ENCODE measurements at places on chromosomes 7 and 10. TPM values are rescaled to one million over a fixed set of nuclear protein-coding genes. Genes with fewer than 3 reads are reported as not detected.

DNA sequence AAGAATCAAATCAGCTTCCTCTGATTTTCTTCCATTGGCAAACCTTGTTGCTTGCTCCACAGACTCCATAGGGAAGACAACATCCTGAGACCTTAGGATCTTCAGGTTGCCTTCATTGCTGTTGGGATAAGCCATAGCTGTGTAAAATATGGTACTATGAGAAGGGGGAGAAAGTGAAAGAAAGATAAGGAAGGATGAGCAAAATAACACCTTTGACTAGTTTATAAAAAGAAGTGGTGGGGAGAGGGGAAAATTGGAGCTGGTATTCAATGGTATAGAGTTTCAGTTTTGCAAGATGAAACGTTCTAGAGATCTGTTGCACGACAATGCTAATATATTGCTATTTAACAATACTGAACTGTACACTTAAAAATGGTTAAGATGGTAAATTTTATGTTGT is 180.4 kb upstream of the PHYHIPL start:
- no peaks in the 10 kb centered on the region for H3K36me3 ChIP-seq
- no peak for DNase-seq
- no peaks in the 10 kb centered on the region for H3K4me1 ChIP-seq
- H3K4me3 ChIP-seq: no peak overlapping the region

GRCh38 chr10:17239345-17240085 is 11.5 kb downstream of the VIM start:
- no peak overlapping the region for H3K27ac ChIP-seq
- H3K4me3 ChIP-seq: no peak overlapping the region
- peaks cover 38% of the 10 kb centered on the region for H3K36me3 ChIP-seq
- no peak for DNase-seq
- no peaks in the 10 kb centered on the region for H3K4me1 ChIP-seq

GHRHR gene
- total RNA-seq: not detected

LRGUK gene
- 0.87 TPM for total RNA-seq

- peaks cover 16% of the 10 kb centered on the region for H3K4me1 ChIP-seq
- H3K27ac ChIP-seq: no peak overlapping the region
- H3K4me3 ChIP-seq: no peak overlapping the region
- DNase-seq: no peak
- peaks cover 20% of the 10 kb centered on the region for H3K27me3 ChIP-seq
Observed at GRCh38 chr7:128161466-128162125, 79.5 kb upstream of the LEP start.

- no peaks in the 10 kb centered on the region for H3K36me3 ChIP-seq
- no peak overlapping the region for H3K27ac ChIP-seq
- H3K4me1 ChIP-seq: peaks cover 10% of the 10 kb centered on the region
Observed at GRCh38 chr10:96345222-96345621, 13.6 kb downstream of the OPALIN start.

FKBP9 gene
- total RNA-seq: 0.52 TPM

- no peak overlapping the region for H3K27ac ChIP-seq
- H3K4me3 ChIP-seq: no peak overlapping the region
- H3K4me1 ChIP-seq: no peaks in the 10 kb centered on the region
- H3K36me3 ChIP-seq: no peaks in the 10 kb centered on the region
Observed at GRCh38 chr10:114374053-114374791, 30.1 kb downstream of the AFAP1L2 start.

GRCh38 chr7:75795831-75796285 is 17.7 kb downstream of the CCL24 start:
- no peak for DNase-seq
- H3K36me3 ChIP-seq: no peaks in the 10 kb centered on the region
- H3K27ac ChIP-seq: no peak overlapping the region
- no peak overlapping the region for H3K4me3 ChIP-seq
- H3K27me3 ChIP-seq: peaks cover 11% of the 10 kb centered on the region
- no peaks in the 10 kb centered on the region for H3K4me1 ChIP-seq

DNA sequence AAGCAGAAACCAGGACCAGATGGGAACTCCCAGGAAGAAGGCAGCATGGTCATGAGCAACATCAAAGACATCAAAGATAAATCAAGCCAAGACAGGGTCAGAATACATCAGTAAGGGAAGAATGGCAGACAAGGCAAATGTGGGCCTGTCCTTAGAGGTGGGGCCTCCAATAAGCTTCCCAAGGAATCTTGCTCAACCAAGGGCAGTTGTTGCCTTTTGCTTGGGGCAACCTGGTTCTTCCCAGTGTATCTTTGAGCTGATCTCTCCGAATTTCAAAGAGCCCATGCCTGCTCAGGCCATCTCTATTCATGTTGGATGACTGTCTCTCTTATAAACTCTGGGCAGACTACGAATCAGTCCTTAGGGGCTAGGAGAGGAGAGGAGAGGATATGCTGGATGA is 68.4 kb upstream of the HABP2 start:
- no peaks in the 10 kb centered on the region for H3K36me3 ChIP-seq
- H3K4me1 ChIP-seq: no peaks in the 10 kb centered on the region
- no peak for DNase-seq
- no peaks in the 10 kb centered on the region for H3K27me3 ChIP-seq

DNA sequence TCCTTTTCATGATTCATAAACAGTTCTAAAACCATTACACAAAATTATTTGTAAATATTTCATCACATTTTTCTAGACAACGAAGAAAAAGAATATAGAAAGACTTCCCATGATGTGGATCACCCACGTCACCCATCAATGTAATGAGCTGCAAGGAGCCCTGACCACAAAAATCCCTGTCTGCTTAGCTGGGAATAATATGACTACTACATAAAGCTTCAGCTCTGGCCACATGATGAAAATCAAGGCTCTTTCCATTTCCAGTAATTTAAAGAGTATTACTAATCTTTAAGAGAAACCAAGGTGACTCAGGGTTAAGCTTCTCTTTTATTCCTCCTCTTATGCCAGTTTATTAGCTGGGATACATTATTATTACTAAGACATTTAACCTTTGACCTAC is 180.8 kb upstream of the CACNA2D1 start:
- no peak overlapping the region for H3K27ac ChIP-seq
- no peaks in the 10 kb centered on the region for H3K36me3 ChIP-seq
- no peak overlapping the region for H3K4me3 ChIP-seq
- H3K27me3 ChIP-seq: no peaks in the 10 kb centered on the region

TSPAN33 gene
- total RNA-seq: 117 TPM

- no peaks in the 10 kb centered on the region for H3K36me3 ChIP-seq
- H3K27ac ChIP-seq: peak overlapping the region; percentile 64
- no peaks in the 10 kb centered on the region for H3K27me3 ChIP-seq
- peaks cover 14% of the 10 kb centered on the region for H3K4me1 ChIP-seq
- no peak for DNase-seq
- H3K4me3 ChIP-seq: no peak overlapping the region
Observed at GRCh38 chr10:89001024-89001728, 10.6 kb downstream of the FAS start.

CPA5 gene
- total RNA-seq: not detected

DNA sequence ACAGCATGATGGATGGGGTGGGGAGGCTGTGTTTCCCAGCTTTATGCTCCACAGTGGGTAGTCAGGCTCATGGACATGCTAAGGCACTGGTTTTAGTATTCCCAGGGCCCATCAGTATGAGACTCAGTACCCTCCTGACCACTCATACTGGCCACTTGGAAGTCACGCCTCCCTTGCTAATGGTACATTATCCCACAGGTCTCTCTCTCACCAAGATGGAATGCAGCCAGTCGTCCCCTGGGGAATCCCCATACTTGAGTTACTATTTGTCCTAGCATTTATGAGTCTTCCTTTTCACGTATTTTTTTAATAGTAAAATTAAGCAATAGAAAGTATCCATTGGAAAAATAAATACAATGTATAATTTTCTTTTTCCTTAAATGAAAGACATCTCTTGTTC is 80.6 kb upstream of the TBX20 start:
- H3K36me3 ChIP-seq: no peaks in the 10 kb centered on the region
- no peak overlapping the region for H3K27ac ChIP-seq
- no peak for DNase-seq
- no peak overlapping the region for H3K4me3 ChIP-seq

TMEM236 gene
- 0.27 TPM for total RNA-seq

- DNase-seq: peak; percentile 53
- H3K27ac ChIP-seq: peak overlapping the region; percentile 89
- no peaks in the 10 kb centered on the region for H3K27me3 ChIP-seq
- peaks cover 17% of the 10 kb centered on the region for H3K4me1 ChIP-seq
- H3K4me3 ChIP-seq: peak overlapping the region; percentile 82
Observed at GRCh38 chr7:152759949-152760853, 649 bp downstream of the ACTR3B start.

GRCh38 chr10:86652361-86653202 is 1.8 kb upstream of the OPN4 start:
- no peak overlapping the region for H3K4me3 ChIP-seq
- no peak for DNase-seq
- no peak overlapping the region for H3K27ac ChIP-seq

DNA sequence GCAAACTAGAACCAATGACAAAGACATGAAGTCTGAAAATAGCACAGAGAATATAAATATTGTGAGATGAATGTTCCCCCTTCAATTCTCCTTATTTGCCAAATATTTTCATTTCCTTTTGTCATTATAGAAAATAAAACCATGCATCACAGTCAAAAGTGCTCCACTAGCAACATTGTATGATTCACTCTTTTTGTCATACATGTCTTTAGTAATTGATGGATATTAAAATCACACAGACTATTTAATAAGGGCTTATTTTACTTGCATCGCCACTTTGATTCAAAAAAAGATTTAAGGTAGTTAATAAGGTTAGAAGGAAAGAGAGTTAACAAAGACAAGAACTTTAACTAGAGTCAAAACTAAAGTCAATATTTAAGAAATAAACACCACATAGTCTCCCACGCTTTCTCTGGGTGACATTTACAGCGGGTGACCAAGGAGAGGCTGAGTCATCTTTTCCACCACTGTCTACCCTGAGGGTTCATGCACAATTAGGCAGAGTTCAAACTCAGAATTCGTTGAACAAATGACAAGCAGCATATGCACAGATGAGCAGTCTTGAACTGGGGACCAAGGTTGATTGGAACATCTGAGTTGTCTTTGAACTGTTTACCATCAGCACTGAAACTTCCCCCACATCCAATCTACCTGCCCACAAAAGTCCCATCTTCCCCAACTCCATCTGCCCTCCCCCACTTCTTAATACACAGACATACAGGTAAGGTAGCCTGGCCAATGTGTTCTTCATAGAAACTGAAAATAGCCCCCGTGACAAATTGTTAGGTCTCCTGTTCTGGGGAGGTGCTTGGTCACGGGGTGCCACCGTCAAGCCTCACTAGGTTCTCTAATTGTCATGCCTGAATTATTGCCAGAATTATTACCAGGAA is 42.5 kb downstream of the C7orf25 start:
- no peaks in the 10 kb centered on the region for H3K36me3 ChIP-seq
- H3K4me3 ChIP-seq: no peak overlapping the region
- no peaks in the 10 kb centered on the region for H3K4me1 ChIP-seq
- DNase-seq: no peak
- H3K27ac ChIP-seq: no peak overlapping the region
- no peaks in the 10 kb centered on the region for H3K27me3 ChIP-seq

GRCh38 chr10:98458809-98459784 is 12.4 kb upstream of the HPS1 start:
- no peaks in the 10 kb centered on the region for H3K36me3 ChIP-seq
- peaks cover 7% of the 10 kb centered on the region for H3K27me3 ChIP-seq
- DNase-seq: no peak
- H3K27ac ChIP-seq: no peak overlapping the region

- no peaks in the 10 kb centered on the region for H3K27me3 ChIP-seq
- H3K27ac ChIP-seq: no peak overlapping the region
- no peak overlapping the region for H3K4me3 ChIP-seq
Observed at GRCh38 chr10:95459446-95460045, 101.6 kb downstream of the SORBS1 start.

LIPF gene
- not detected for total RNA-seq

- H3K4me1 ChIP-seq: no peaks in the 10 kb centered on the region
- H3K4me3 ChIP-seq: no peak overlapping the region
- H3K27me3 ChIP-seq: no peaks in the 10 kb centered on the region
- no peaks in the 10 kb centered on the region for H3K36me3 ChIP-seq
- no peak overlapping the region for H3K27ac ChIP-seq
Observed at GRCh38 chr10:37754538-37755323, 102.7 kb downstream of the ZNF248 start.

RTKN2 gene
- total RNA-seq: 0.53 TPM

GRCh38 chr7:17318146-17318545 is 19.7 kb downstream of the AHR start:
- H3K4me1 ChIP-seq: no peaks in the 10 kb centered on the region
- H3K27me3 ChIP-seq: no peaks in the 10 kb centered on the region
- no peaks in the 10 kb centered on the region for H3K36me3 ChIP-seq
- H3K27ac ChIP-seq: no peak overlapping the region
- DNase-seq: no peak

DNA sequence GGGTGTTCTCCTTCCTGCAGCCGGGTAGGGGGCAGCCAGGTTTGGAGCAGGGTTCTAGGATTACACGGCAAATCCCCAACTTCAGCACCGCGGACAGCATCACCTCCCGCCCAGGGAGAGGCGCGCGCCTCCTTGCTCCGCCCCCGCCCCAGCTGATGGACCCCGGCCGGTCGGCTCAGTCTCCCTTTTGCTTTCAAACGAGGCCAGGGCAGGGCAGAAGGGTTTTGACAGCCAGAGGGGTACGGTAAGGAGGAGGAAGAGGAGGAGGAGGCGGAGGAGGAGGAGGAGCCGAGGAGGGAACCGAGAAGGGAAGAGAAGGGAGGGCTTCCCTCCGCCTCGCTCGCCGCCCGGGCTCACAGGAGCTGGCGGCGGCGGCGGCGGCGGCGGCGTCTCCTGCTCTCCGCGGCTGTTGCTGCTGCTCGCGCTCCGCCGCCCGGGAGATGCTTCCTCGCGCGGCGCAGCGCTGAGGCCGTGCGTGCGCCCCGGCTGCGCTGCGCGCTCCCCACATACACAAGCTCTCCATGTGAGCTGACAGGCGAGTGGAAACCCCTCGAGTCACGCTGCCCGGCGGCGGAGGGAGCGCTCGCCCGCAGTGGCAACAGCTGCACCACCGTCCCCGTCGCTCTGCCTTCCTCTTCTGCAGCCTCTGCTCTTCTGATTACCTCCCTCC is 615 bp upstream of the CNTNAP2 start:
- no peaks in the 10 kb centered on the region for H3K36me3 ChIP-seq
- no peaks in the 10 kb centered on the region for H3K27me3 ChIP-seq
- peaks cover 3% of the 10 kb centered on the region for H3K4me1 ChIP-seq
- DNase-seq: no peak
- no peak overlapping the region for H3K27ac ChIP-seq
- H3K4me3 ChIP-seq: peak overlapping the region; percentile 24

- no peaks in the 10 kb centered on the region for H3K36me3 ChIP-seq
- H3K27ac ChIP-seq: no peak overlapping the region
- no peak overlapping the region for H3K4me3 ChIP-seq
- peaks cover 14% of the 10 kb centered on the region for H3K27me3 ChIP-seq
Observed at GRCh38 chr7:44325811-44326241, 432 bp upstream of the CAMK2B start.

- no peaks in the 10 kb centered on the region for H3K27me3 ChIP-seq
- H3K4me1 ChIP-seq: no peaks in the 10 kb centered on the region
- H3K4me3 ChIP-seq: no peak overlapping the region
- H3K36me3 ChIP-seq: no peaks in the 10 kb centered on the region
Observed at GRCh38 chr7:96962221-96962885, 43.0 kb upstream of the DLX6 start.

- no peaks in the 10 kb centered on the region for H3K4me1 ChIP-seq
- no peak overlapping the region for H3K4me3 ChIP-seq
- no peaks in the 10 kb centered on the region for H3K27me3 ChIP-seq
- no peaks in the 10 kb centered on the region for H3K36me3 ChIP-seq
- no peak for DNase-seq
- H3K27ac ChIP-seq: no peak overlapping the region
Observed at GRCh38 chr7:46015107-46015868, 94.2 kb upstream of the IGFBP3 start.

MRLN gene
- total RNA-seq: not detected

GRCh38 chr7:6161463-6162330 is 110.7 kb downstream of the CYTH3 start:
- H3K27me3 ChIP-seq: no peaks in the 10 kb centered on the region
- H3K36me3 ChIP-seq: peaks cover 3% of the 10 kb centered on the region
- peaks cover 5% of the 10 kb centered on the region for H3K4me1 ChIP-seq
- no peak overlapping the region for H3K27ac ChIP-seq
- no peak overlapping the region for H3K4me3 ChIP-seq
- no peak for DNase-seq
